ENCODE measurements at places on chromosomes 11 and 22. TPM values are rescaled to one million over a fixed set of nuclear protein-coding genes. Genes with fewer than 3 reads are reported as not detected.
A peak's percentile ranks its signal among the peaks of the same experiment; 100 is the strongest.

The GPR83 gene
- not detected for polyA plus RNA-seq

The CARD10 gene
- not detected for polyA plus RNA-seq

The CDKN1C gene
- polyA plus RNA-seq, result 4.7 TPM

The RGL4 gene
- 2.4 TPM for polyA plus RNA-seq

The NCF4 gene
- polyA plus RNA-seq, result 209 TPM

The CPT1A gene
- 7.0 TPM for polyA plus RNA-seq

The MAPK1 gene
- 148 TPM for polyA plus RNA-seq

GRCh38 chr11:106608677-106609076 lies 409.6 kb downstream of the GUCY1A2 start:
- no peak overlapping the region for H3K4me3 ChIP-seq
- H3K36me3 ChIP-seq, result no peaks in the 10 kb centered on the region
- no peak for DNase-seq
- H3K27me3 ChIP-seq, result no peaks in the 10 kb centered on the region

DNA sequence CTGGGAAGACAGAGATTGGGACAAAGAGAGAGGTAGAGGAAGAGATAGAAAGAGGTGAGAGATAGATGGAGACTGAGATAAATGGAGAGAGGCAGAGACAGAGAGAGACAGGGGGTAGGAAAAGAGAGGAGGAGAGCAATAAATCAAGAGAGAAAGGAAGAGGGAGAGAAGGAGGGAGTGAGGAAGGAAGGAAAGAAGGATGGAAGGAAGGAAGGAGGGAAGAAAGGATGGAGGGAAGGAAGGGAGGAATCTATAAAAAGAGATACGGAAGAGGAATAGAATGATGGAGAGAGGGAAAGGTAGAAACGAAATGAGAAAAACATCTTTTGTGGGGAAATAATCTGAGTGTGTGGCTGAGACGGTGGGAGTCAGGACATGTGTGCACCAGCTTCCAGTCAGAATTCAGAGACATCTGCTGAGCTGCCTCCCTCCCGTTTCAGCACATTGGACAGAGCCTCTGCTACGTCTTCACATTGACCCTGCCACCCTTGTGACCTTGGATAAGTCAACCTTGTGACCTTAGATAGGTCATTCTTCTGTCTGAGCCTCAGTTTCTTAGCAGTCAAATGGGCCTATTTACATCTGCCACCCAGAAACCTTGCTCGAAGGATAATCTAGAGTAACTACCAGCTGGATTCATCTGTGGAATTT lies 417.8 kb downstream of the MIAT start:
- H3K27me3 ChIP-seq, result peaks cover 2% of the 10 kb centered on the region
- no peak overlapping the region for H3K27ac ChIP-seq
- no peaks in the 10 kb centered on the region for H3K36me3 ChIP-seq
- DNase-seq, result no peak
- no peak overlapping the region for H3K4me3 ChIP-seq

- no peak overlapping the region for H3K4me3 ChIP-seq
- H3K27ac ChIP-seq, result no peak overlapping the region
- no peaks in the 10 kb centered on the region for H3K36me3 ChIP-seq
- H3K4me1 ChIP-seq, result no peaks in the 10 kb centered on the region
- no peak for DNase-seq
Observed at GRCh38 chr11:120810251-120810650, 213.7 kb upstream of the TBCEL start.

- no peak overlapping the region for H3K27ac ChIP-seq
- H3K36me3 ChIP-seq, result no peaks in the 10 kb centered on the region
- no peaks in the 10 kb centered on the region for H3K27me3 ChIP-seq
Observed at GRCh38 chr11:30666817-30667216, 80.7 kb upstream of the MPPED2 start.

GRCh38 chr11:94201004-94201465 lies 72.4 kb downstream of the PANX1 start:
- no peaks in the 10 kb centered on the region for H3K4me1 ChIP-seq
- H3K27ac ChIP-seq, result no peak overlapping the region
- no peak overlapping the region for H3K4me3 ChIP-seq
- DNase-seq, result no peak

DNA sequence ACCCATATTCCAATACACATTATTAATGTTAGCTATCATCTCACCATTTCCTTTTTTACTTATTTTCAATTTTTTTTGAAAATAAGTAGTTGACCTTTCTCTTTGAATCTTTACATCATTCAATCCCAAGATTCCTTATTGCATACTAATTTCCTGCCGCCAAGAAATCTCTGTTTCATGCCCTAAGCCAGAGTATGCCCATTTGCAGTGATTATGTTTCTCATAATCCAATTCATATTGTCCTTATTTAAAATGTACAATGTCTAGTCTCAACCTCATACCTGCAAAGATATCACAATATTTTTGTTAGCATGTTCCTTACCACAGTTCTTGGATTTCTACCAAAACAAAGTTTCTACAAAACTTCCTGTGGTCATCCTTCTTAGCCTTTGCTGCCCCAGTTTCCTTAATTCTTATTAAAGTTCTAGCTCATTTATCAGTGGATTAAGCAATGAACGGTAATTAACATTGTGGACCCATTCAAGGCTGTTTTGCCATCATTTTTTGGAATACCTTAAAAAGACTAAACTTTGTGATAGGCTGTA lies 75.3 kb downstream of the CD44 start:
- peaks cover 62% of the 10 kb centered on the region for H3K4me1 ChIP-seq
- H3K27me3 ChIP-seq, result no peaks in the 10 kb centered on the region
- peaks cover 62% of the 10 kb centered on the region for H3K36me3 ChIP-seq
- DNase-seq, result no peak
- peak overlapping the region; percentile 30 for H3K4me3 ChIP-seq

DNA sequence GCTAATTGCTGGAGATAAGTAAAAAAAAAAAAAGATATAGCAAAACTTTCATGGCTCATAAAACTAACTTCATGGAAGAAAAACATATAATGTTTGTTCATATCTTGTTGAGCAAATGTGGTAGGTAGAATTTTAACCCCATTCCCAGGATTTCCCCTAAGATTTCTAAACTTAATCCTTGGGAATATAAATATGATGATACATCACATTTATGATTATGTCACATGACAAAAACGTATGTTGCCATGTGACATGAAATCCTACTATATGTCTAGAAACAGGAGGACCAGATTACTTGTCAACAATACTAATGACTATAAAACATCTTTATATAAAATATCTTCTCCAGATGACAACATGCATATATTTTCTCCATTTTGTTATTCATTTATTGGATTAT lies 679.0 kb upstream of the LRRC4C start:
- H3K4me1 ChIP-seq, result no peaks in the 10 kb centered on the region
- no peak for DNase-seq
- H3K36me3 ChIP-seq, result no peaks in the 10 kb centered on the region

DNA sequence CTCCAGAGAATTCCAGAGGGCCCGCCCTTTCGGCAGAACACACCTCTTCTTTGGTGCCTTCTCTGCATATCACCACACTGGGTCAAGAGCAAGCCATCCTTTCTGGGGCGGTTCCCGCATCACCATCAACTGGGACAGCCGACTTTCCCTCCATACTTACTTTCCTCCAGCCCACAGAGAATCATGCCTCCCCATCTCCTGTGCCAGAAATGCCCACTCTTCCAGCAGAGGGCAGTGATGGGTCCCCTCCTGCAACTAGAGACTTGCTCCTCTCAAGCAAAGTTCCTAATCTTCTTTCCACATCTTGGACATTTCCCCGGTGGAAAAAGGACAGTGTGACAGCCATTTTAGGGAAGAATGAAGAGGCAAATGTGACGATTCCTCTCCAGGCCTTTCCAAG lies 157.7 kb downstream of the C11orf91 start:
- no peaks in the 10 kb centered on the region for H3K36me3 ChIP-seq
- H3K4me1 ChIP-seq, result no peaks in the 10 kb centered on the region
- no peak overlapping the region for H3K27ac ChIP-seq
- H3K27me3 ChIP-seq, result no peaks in the 10 kb centered on the region

DNA sequence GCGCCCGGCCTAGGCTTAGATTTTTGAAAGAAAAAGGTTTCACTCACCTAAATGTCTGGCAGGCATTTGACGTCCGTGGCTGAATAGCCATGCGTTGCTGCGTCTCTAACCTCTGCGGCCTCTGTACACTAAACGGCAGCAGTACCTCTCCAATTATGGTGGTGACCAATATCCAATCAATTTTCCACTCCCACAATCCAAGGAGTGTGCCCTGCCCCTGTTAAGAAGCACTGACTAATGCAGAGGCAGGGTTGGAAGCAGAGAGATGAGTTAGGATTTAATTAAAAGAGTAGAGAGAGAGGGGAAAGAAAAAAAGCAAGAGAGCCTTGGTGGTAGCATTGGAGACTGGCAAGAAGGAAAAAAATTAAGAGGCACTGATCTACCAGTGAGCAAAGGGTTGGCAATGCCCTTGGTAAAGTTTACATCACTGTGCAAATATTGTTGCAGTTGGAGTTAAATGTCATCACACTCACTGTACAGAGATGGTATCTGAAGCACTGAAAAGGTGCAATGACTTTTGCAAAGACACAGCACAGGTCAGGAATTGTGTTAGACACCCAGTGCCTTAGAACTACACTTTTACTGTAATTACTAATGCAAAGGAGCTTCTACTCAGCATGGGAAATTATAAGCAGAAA lies 526.7 kb downstream of the NTM start:
- DNase-seq, result no peak
- H3K4me1 ChIP-seq, result no peaks in the 10 kb centered on the region
- H3K4me3 ChIP-seq, result no peak overlapping the region
- no peak overlapping the region for H3K27ac ChIP-seq
- H3K36me3 ChIP-seq, result no peaks in the 10 kb centered on the region

DNA sequence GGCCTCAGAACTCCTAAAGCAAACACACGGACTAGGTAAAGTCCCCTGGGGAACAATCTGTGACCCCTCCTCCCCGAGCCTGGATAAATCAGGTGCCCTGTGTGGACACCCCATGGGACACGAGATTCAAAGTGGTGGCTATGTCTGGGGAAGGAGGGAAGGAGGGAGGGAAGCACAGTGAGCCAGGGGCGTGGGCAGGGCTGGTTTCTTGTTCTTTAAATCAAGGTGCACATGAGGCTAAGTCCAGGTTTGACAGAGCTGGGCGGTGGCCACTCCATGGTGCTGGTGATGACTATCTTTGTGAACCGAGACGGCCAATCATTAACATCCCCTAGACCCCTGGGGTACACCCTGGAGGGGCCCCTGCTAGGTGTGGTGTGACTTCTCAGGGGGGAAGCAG lies 20.3 kb upstream of the TH start:
- peak overlapping the region; percentile 64 for H3K4me3 ChIP-seq
- no peaks in the 10 kb centered on the region for H3K27me3 ChIP-seq
- no peak for DNase-seq
- peak overlapping the region; percentile 46 for H3K27ac ChIP-seq
- peaks cover 22% of the 10 kb centered on the region for H3K4me1 ChIP-seq

DNA sequence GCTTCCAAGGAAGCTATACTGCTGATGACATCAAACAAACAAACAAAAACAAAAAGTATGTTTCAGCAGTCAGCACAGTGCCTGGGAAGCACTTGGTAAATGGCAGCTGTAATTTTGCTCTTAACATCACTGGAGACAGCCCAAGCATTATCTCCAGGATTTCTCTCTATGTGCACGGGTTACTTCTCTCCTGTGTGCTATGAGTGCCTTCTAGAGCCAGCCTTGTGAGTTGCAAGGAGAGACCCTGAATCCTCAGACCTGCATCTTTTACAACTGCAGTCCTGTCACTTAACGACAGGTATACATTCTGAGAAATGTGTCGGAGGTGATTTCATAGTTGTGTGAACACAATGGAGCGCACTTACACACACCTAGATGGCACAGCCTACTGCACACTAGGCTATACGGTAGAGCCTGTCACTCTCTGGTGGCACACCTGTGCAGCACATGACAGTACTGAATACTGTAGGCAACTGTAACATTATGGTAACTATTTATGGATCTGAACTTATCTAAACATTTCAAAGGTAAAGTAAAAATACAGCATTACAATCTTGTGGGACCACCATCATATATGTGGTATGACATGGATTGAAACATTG lies 662.5 kb upstream of the B3GAT1 start:
- no peak overlapping the region for H3K4me3 ChIP-seq
- DNase-seq, result no peak
- H3K4me1 ChIP-seq, result no peaks in the 10 kb centered on the region
- no peaks in the 10 kb centered on the region for H3K36me3 ChIP-seq
- H3K27me3 ChIP-seq, result no peaks in the 10 kb centered on the region
- no peak overlapping the region for H3K27ac ChIP-seq

DNA sequence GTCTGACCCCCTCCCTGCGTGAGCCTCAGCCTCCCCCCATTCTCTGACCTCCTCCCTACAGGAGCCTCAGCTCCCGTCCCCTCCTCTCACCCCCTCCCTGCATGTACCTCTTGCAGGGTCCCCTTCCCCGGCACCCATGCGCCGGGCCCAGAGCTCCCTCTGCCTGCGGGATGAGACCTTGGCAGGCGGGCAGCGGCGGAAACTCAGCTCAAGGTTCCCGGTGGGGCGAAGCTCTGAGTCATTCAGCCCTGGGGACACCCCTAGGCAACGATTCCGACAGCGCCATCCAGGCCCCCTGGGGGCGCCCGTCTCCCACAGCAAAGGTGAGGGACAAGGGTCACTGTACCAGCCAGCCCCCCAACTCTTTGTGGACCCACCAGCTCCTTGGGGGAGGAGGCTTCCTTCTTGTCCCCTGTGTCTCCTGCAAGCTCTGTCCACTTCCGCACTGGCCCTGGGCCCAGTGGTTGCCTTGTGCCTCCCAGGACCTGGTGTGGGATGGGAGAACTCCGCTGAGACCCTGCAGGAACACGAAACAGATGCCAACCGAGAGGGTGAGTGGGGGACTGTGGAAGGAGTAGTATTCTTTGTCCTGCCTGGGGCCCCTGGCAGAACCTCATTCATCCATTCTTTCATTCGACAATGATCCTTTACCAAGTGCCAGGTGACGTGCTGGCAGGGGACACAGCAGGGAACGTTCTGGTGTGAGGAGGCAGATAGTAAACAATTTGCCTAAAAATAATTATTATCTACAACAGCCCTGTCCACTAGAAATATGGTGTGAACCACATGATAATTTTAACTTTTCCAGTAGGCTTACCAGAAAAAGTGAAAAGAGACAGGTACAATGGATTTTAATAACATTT lies 3.7 kb upstream of the RPS6KA4 start:
- H3K27ac ChIP-seq, result peak overlapping the region; percentile 24
- H3K36me3 ChIP-seq, result peaks cover 60% of the 10 kb centered on the region
- no peaks in the 10 kb centered on the region for H3K27me3 ChIP-seq
- no peak overlapping the region for H3K4me3 ChIP-seq

- peak within 1 kb of the TSS; percentile 98 for H3K27ac ChIP-seq
- H3K4me3 ChIP-seq, result peak within 1 kb of the TSS; percentile 97
- peaks cover 40% of the 10 kb centered on the region for H3K36me3 ChIP-seq
Observed at GRCh38 chr11:73982595-73982989, at the start of gene UCP2. Gene UCP2, minus strand, starts transcription at chr11:73982843. Its CDS starts 4,465 bp downstream, at chr11:73978378.

GRCh38 chr22:35425971-35426800 lies 26.2 kb downstream of the MCM5 start:
- H3K27me3 ChIP-seq, result no peaks in the 10 kb centered on the region
- no peak for DNase-seq
- H3K4me1 ChIP-seq, result no peaks in the 10 kb centered on the region
- no peak overlapping the region for H3K4me3 ChIP-seq

Data from CD14-positive monocyte (primary cell).